Prostate gland (tissue), 2 donors: ENCODE measurements at places on chromosomes 3 and 15.

DNA sequence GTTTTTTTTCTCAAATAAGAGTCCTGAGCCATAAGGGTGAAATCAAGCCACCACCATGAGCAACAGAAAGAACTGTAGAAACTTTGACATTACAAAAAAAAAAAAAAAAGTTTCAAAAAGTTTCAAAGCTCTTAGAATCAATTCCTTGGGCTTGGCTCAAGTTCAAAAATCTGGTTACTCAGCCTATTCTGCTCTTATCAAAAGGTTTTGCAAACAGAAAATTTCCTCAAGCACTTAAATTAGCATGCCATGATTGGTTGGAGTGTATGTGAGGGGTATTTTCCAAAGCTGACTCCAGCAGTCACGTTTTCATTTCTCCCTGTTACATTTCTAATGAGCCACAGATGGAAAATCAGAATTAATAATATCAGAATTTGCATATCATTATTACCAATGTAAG is 12.1 kb upstream of the PEX5L start:
- no peak for DNase-seq

DNA sequence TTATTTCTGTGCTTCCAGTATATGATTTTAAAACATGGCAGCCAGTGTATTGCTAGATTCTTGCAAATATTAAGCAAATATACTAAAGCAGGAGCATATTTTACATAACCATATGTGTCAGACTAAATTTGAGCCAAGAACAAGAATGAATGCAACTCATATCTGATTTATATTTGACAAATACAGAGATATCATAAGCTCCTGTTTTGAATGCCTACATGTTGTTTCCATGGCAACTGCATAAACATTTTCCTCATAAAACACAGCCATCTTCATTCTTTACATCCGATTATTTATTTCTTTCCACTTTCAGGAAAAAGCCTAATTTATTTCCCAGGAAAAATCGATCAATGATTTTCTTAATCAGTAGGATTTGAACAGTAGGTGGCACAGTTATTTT is 172.2 kb upstream of the TSPAN3 start:
- DNase-seq: no peak

GRCh38 chr15:71806452-71806931 is 3.9 kb upstream of the NR2E3 start:
- no peak for DNase-seq

GRCh38 chr3:4797201-4797705 is 182.0 kb upstream of the BHLHE40 start:
- DNase-seq: no peak

- no peak for DNase-seq
These were observed 195.8 kb upstream of the GPR149 start for GRCh38 chr3:154625756-154626155.

- DNase-seq: no peak
These were observed 69.3 kb downstream of the PIK3R4 start for GRCh38 chr3:130677343-130677742.

GRCh38 chr3:139136469-139137202 is 91.9 kb upstream of the PRR23C start:
- DNase-seq: no peak

DNA sequence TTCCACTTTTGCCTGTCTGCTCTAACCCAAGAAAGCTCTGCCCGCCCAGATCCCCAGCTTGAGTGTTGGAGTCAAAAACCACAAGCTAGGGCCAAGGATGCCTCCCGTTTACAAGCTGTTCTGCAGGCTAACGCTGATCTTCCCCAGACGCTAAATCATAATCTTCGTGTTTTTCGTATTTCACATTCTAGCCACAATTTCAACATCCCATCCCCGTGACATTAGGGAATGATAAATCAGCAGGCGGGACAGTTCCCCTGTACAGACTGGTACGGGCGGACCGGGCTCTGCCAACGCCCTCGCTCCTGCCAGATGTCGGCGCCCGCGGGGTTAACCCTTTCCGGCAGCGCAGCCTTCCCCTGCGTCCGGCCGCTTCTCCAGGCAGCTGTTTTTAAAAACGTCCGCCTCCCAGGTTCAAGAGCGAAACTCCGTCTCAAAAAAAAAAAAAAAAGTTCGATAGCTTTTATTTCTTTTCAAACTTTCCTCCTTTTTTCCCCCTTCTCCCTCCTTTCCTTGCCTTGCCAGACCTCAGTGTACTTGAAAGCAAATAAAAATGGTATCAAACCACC is 81.0 kb upstream of the BNC1 start:
- DNase-seq: no peak

DNA sequence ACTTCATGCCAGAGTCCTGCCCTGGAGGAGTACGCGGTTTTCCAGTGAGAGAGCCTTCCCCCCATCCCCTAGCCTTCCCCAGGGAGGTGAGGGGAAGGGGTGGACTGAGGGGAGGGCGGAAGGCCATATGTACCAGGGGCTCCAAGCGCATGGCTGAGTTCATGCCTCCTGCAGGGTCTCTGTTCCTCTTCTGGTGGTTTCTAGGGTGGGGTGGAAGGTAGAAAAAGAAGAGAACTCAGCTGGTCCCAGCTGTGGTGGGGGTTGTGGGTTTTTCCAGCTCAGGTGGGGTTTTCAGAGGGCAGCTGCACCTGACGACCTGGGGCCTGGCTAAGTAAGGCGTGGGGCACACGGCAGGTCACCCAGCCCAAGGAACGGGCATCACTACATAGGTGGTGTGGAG is 10.7 kb upstream of the IQSEC1 start:
- no peak for DNase-seq

DNA sequence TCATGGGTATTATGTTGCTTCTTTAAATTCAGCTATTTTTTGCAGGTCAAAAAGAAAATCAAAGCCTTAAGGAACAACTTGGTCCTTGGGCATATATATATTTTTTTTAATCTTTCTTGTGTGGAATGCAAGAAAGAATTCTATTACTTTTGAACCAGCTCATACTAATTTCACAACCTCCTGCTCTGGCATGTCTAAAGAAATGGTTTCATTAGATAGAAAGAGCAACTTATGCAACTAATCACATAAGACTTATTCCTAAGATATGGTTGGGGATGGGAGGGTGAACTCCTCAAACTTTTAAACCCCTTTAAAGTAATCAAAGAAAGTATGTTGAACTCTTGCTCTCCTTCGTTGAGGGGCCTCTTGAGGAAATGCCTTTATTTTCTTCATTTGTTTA is 114.9 kb downstream of the GMNC start:
- no peak for DNase-seq

DNA sequence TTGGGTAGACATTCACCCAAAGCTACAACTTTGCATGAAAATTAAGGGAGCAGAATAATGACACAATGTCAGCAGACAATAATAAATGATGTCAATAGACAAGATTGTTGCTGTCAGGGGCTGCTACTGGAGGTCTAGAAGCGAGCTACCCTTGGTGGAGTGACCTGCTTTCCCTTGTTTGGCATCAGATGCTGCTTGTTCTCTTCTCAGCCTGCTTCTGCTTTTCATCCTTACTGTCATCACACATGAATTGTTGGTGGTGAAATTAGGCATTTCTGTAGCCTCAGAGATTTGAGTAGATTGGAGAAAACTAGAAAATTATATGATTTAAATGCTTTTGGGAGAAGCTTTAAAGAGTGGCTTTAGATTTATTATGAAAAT is 193.8 kb downstream of the NR1D2 start:
- DNase-seq: no peak

GRCh38 chr3:8282541-8283165 is 219.0 kb upstream of the LMCD1 start:
- no peak for DNase-seq

GRCh38 chr15:49382394-49382793 is 40.6 kb upstream of the FGF7 start:
- DNase-seq: no peak

DNA sequence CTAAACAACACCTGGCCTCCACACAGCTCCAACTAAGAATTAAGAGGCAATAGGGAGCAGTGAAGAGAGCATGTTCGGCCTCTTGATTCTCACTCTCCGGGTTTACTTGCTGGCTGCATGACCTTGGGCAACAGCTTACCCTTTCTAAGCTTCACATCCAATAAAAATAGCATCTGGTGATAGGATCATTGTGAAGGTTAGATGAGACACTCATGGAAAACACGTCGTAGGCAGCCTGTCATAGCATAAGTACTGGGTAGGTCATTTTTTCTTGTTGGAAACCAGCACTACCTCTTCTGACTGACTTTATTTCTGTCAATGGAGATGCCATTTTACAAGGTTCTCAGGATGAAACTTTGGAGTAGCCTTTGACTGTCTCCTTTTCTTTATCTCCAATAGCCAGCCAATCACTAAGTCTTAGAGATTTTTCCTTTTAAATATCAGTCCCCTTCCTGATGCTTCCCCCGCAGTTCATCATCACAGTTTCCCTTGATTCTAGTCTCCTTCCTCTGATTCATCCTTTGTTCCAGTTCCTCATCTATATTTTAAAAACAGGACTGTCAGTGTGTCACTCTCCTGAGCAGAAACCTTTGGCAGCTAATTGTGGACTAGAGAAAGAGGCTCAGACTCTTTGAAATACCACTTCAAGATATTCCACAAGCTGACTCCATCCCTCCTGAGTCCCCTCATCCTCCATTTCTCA is 271.5 kb downstream of the SLC9A9 start:
- DNase-seq: no peak

DNA sequence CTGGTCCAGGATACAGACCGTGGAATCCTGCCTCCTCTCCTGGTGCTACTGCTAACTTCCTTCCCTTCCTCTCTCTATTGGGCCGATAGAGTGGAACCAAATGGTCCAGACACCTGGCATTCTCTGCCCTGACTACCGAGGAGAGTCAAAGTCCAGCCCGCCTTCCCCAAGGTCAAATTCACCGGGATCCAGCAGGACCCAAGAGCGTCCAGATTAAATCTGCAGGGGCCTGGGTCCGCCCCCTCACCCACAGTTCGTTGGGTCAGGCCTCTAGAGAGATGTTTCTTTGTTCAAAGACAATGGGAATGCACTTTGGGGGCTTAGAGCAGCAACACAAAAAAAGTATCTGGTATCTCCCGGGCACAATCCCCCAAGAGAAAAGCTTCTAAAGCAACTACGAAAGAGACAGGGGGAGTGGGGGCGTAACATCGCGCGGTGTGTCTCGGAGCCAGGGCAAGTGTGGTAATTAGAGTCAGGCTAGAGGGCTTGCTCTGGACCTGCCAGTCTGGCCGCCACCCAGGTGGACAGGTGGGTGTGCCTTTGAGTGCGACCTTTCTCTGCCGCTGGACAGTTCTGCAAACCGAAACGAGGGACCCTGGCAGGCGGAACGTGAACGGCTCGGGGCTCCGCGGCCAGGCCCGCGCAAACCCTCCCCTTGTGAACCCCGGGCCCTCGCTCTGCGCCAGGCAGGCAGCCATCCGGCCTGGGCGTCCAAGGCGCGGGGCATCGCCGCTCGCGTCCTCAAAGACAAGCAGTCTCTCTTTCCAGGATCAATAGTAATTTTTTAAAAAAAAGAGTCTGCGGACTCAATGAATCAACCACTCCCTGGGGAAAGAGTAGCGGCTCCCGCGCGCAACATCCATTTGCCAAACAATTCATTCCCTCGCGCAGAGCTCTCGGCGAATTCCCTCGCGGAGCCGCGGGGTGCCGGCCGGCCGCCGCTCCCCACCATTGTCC is 806 bp downstream of the KLHL25 start:
- peak; percentile 20 for DNase-seq

- no peak for DNase-seq
These were observed 45.3 kb downstream of the ILDR1 start for GRCh38 chr3:121976727-121977126.

DNA sequence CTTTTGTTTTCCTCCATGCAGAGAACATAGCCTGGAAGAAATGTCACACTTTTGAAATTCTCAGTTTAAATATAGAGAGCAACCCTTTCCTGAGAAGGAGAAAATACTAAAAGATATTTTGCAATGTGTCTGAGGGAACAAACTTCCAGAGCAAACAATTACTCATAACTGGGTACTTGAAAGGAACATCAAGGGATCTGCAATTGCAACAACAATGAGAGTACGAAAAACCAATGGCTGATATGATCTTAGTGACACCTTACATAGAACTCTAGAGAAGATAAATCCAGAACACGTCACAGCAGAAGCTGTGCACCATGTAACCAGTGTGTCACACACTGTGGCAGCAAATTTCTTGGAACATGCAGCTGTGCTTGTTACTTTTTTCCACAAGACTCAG is 14.6 kb upstream of the ARPP21 start:
- DNase-seq: no peak

- no peak for DNase-seq
These were observed 235.4 kb downstream of the FHIT start for GRCh38 chr3:61015859-61016258.

- DNase-seq: no peak
These were observed 116.7 kb downstream of the LRIG1 start for GRCh38 chr3:66383998-66384745.

DNA sequence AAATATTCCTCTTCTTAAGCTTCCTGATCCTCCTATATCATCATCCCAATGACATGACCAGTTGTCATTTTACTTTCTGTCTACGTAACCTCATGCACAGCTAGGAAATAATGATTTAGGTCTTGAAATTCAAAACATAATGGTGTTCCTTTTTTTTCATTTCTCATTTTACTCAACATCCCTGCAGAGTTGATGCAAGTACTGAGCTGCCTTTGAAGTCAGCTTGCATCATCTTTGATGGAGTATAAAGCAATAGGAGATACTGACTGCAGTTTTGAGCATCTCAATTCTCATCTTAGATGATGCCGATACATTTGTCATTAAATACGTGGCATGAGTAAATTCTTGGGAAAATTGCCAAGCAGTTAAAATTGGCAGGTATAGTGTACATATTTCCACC is 346.1 kb downstream of the ZIC1 start:
- no peak for DNase-seq

DNA sequence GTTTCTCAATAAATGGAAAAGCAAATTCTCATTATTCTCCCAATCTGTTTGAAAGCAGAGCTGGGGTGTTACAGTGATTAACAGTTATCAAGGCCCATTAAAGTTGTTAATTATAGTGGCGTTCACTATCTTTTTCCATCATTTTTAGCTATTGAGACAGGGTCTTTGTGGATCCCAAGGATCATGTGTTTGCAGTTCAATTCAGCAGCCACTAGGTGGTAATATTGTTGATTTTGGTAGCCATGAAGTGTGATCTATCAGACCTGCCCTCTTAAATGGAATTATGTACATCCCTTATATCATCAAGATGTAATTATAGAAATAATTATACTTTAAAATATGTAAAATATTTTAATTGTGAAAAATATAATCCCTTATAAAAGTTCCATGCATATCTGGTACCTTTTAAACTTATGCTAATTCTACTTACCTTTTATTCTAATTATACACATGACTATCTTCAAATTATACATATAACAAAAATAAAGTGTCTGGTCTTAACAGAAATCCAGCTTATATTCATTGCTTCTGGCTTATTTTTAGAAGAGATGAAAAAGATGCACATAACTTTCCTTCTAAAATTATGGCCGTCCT is 126.4 kb downstream of the GREM1 start:
- DNase-seq: no peak

DNA sequence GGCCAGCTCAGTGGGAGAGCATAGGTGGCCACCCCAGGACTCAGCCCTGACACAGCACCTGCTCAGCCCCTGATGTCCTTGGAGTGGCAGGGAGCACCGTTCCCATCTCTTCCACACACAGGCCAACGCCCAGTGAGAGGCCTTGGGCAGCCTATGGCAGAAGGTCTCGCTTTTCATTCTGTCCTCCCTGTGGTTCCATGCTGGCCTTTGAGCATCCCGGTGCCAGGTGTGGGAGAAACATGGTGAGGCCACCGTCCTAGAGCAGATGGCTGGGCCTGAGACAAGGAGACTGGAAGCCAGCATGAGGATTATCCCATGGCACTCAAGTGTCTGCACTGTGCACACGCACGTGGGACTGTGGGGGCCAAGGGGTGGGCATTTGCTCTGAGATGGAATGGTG is 25.1 kb downstream of the ADCY5 start:
- no peak for DNase-seq
